ENCODE measurements at places on chromosomes 11 and 22.

GRCh38 chr11:131504199-131504949 is 134.0 kb downstream of the NTM start:
- DNase-seq, result no peak

DNA sequence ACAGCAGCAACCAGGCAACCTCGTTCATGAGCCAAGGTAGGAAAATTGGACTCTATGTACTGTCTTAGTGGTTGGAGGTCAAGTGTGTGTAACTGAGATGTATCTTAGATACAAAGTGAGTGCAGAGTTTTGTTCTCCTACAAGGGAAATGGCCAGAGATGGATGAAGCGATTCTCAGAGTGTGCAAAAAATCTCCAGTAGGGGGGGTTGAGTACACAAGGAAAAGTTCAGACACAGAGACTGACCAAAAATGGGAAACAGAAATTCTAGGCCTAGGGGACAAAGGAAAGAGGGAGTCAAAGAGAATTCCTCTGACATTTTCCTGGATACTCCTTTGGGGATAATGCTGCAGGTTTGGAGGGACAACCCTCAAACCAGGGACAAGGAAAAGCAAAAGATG is 38.2 kb upstream of the OR5AK2 start:
- no peak for DNase-seq

- no peak for DNase-seq
Observed at GRCh38 chr11:134120143-134120850, 51.4 kb downstream of the JAM3 start.

- DNase-seq, result no peak
Observed at GRCh38 chr11:34633640-34633989, 12.7 kb downstream of the EHF start.

DNA sequence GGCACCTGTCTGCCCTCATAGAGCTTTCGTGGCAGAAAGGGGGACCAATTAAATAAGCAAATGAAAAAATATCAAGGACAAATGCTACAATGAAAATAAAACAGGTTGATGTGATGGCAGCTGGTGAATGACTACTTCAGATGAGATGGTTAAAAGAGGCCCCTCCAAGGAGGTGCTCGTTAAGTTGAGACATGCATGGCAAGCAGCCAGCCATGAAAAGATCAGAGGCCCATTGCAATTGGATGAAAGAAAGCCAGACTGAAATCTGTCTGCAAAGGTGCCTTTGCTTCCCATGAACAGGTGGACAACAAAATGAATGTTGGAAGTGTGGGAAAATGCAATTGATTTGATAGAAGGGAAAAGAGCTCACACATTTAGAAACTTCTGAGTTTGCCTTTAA is 848 bp upstream of the TRPC6 start:
- DNase-seq, result no peak

GRCh38 chr11:30196400-30197206 is 34.2 kb upstream of the FSHB start:
- no peak for DNase-seq

GRCh38 chr11:102389253-102389652 is 42.2 kb downstream of the BIRC2 start:
- no peak for DNase-seq

DNA sequence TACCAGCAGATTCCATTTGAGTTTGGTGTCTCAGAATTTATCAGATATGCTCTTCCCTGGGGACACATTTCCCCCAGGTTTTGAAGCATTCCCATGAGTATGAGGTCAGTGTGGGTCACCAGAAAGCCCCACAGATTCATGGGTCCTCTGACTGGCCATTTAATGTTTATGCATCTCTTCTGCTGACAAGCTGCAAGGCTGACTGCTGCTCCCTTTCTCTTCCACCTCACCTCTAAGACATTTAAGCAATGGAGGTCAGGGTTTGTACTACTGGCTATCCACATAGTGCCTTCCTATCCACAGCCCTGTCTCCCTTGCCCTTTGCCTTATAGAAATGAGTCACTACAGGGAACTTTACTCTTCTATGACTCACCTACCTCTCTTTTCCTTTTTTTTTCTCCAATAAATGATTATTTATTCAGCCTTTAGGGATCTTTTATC is 106.0 kb upstream of the TIMP3 start:
- no peak for DNase-seq

- no peak for DNase-seq
Observed at GRCh38 chr11:108835624-108836023, 170.8 kb downstream of the DDX10 start.

DNA sequence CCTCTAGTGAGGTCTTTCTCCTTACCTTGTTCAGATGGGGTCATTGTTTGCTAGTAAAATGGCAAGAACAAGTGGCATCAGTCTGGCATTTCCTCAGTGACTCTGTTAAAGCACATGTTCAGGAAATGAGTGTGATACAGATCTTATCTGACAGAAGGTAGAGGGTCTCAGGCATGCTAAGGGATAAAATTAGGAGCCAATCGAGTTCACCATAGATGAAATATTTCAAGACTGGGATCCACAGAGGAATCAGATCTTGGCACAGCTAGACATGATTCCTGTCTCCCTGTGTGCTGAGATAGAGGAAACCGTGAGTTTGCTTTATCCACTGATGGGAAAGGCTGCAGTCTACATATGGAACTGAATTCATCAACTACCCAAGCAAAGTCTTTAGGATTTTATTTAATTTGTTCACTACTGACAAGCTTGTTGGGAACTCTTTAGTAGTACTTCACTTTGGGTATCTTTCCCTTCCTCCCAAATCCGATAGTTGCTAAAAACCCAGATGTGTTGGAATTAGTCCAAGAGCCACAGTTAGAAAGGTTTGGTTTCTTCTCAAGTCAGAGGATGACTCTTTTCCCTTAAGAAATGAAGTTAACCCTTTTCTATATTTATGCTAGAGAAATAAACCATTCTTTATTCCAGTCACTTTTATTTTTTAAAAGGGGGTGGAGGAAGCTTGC is 18.4 kb downstream of the FAM118B start:
- DNase-seq, result no peak

GRCh38 chr11:70317581-70318305 is 47.3 kb downstream of the PPFIA1 start:
- no peak for DNase-seq

GRCh38 chr11:114026355-114026754 is 33.2 kb upstream of the ZBTB16 start:
- DNase-seq, result peak; percentile 7

DNA sequence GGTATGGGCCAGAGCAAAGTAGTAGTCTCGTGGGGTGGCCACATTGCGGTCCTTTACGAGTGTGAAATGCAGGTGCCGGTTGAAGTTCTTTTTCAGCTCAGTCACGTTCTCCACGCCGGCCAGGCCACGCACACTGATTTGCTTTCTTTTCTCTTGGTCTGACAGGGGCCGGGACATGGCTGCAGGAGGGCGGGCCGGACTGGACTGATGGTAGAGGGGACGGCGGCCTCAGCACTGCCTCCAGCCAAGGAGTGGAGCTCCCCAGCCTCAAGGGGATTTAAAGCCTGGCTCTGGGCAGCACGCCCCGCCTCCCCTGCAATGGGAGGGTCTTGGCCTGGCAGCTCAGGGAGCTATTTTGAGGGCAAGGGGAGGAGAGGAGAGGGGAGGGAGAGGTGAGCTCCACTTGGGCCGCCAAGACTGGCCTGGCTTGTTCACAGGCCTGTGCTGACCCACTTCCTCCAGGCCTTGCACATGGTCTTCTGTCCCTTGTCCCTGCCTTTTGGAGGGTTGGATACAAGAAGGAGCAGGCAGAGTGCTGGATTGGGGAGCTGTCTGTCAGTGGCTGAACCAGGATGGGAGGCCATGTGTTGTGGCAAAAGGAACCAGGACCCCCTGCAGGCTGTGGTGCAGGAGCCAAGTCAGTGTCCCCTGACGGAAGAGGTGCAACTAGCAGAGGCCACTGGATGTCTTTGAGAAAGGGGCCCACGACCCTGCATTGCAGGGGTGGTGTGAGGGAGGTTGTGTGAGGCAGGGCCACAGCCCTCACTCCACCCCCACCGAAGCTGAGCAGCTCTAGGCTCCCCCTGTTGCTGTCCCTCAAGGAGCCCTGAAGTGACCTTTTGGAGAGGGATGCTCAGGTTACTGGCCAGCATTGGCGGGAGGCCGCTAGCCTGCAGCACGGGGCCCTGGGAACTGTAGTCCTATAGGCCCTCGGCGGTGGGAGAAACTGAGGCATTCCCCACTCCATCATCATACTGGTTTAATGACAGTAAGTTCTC is at the start of gene PYGM:
Gene PYGM (minus strand): TSS at position 253 of the 998 bp plus-strand sequence. CDS start 76 bp downstream, at position 177.
- no peak for DNase-seq

DNA sequence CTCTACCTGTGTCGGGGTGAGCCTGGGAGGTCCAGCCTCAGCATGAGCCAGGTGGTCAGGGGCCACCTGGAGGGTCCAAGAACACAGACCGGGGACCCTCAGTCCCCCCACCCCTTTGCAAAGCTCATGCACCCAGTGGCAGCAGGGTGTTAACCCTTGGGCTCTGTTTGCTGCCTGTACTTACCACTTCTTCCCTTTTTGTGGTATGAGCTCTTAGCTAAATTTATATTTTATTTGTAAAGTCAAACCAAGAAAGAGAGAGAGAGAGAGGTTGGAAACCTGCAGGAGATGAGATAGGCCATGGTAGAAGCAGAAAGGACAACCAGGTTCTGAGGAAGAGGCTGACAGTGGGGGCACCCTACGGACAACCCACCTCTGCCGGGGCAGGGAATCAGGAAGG is 29.9 kb downstream of the IL10RA start:
- no peak for DNase-seq

GRCh38 chr11:119126675-119127268 is 5.4 kb downstream of the HINFP start:
- no peak for DNase-seq

GRCh38 chr11:2899080-2899783 is 13.7 kb upstream of the CDKN1C start:
- DNase-seq, result no peak

GRCh38 chr22:44075670-44076069 is 51.6 kb downstream of the PARVB start:
- no peak for DNase-seq

DNA sequence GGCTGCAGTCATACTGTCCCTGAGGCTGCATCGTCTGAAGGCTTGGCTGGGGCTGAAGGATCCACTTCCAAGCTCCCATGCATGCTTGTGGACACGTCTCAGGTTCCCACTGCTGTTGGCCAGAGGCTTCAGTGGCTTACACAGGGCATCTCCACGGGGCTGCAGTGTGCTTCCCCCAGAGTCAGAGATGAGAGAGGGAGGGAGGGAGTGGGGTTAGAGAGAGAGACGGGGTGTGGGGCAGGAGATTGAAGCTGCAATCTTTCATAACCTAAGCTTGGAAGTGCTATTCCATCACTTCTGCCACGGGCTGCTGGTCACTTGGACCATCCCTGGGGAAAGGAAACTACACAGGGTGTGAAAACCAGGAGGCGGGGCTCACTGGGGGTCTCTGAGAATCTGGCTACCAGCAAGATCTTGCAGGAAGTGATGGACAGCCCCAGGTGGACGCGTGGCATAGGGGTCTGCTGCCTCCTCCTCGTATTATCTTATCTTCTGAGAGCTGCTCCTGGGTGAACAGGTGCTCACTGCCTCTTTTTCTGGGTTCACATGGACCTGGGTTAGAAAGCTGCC is 63.0 kb upstream of the MYEOV start:
- no peak for DNase-seq

DNA sequence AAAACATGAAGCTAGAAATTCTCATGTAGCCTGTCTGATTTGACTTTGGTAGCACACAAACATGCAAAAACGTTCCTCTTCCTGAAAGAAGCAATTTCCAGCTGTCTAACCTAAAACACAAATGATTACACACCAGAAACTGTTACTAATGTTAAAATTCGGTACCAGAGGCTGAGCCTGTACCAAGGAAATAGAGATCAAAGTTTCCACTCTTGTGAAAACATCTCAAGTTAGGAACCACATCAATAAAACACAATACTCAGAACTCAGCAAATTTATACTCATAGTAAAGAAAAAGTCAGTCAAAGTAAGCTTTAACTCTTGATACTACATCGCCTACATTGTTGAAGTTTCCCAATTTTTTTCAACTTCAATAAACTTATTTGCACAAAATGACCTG is 107.8 kb downstream of the FCHSD2 start:
- no peak for DNase-seq

DNA sequence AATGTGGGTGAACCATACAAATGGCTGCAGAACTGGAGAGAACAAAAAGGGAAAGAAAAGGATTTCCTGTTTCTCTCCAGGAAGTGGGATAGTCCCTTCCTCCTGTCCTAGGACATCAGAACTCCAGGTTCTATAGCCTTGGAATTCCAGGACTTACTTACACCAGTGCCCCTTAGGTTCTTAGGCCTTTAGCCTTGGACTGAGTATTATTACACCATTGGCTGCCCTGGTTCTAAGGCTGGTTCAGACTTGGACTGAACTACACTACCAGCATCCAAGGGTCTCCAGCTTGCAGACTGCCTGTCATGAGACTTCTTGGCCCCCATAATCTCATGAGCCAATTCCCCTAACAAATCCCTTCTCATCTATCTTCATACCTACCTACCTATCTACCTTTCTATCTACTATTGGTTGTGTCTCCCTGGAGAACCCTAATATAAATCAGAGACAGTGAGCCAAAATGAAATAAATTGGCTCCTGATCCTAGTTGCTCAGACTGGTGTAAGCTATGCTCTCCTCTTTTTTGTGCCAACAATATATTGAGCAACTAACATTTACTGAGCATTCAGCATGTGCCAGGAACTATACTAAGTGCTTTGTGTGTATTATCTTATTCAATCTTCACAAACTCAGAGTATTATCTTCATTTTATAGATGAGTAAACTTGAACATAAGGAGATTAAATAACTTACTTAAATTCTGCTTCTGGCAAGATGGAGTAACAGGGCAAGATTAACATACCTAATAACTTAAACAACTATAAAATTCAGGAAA is 303.7 kb downstream of the TTC28 start:
- no peak for DNase-seq

GRCh38 chr22:50683994-50684371 is 11.4 kb downstream of the SHANK3 start:
- DNase-seq, result no peak

- no peak for DNase-seq
Observed at GRCh38 chr22:44074337-44074984, 50.4 kb downstream of the PARVB start.

DNA sequence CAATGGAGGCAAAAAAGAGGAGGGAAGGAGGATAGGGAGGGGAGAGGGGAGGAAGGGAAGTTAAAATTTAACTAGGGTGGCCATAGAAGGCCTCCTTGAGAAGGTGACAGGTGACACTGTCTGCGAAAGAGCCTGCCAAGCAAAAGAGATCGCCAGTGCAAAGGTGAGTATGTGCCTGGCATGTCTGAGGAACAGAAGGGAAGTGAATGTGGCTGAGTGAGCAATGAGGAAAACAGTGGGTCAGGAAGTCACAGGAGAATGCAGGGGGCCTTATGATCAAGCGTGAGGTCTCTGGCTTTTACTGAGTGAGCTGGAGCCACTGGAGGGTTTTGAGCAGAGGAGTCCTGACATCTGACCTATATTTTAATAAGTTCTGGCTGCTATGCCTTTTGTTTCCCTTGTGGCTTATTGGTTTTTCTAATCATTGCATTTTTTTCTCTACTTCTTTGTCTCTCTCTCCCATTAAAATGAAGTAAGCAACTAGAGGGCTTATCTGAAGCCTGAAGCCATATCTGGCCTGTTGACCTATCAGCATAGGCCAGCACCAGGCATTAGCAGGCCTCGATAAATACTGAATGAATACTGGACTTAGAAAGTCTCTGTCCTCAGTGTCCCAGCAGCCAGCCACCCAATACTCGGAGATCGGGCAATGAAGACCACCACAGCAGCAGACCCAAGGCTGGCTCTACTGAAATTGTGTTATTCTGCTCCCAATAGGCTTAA is 5.6 kb downstream of the AP1B1 start:
- DNase-seq, result no peak

GRCh38 chr22:20728523-20729190 is 45.3 kb upstream of the SERPIND1 start:
- no peak for DNase-seq

GRCh38 chr11:36281850-36282249 is 7.4 kb downstream of the COMMD9 start:
- DNase-seq, result no peak

GRCh38 chr11:123391646-123392348 is 38.3 kb upstream of the GRAMD1B start:
- DNase-seq, result no peak

Data from T-helper 2 cell treated with Interferon-gamma antibody and Interleukin-4, amounts not matched to agents 5 μg/mL and 100 μg/mL, for 36 hours (primary cell).